ENCODE measurements at places on chromosomes 16 and 17. TPM values are rescaled to one million over a fixed set of nuclear protein-coding genes. Genes with fewer than 3 reads are reported as not detected.
A peak's percentile ranks its signal among the peaks of the same experiment; 100 is the strongest.

DNA sequence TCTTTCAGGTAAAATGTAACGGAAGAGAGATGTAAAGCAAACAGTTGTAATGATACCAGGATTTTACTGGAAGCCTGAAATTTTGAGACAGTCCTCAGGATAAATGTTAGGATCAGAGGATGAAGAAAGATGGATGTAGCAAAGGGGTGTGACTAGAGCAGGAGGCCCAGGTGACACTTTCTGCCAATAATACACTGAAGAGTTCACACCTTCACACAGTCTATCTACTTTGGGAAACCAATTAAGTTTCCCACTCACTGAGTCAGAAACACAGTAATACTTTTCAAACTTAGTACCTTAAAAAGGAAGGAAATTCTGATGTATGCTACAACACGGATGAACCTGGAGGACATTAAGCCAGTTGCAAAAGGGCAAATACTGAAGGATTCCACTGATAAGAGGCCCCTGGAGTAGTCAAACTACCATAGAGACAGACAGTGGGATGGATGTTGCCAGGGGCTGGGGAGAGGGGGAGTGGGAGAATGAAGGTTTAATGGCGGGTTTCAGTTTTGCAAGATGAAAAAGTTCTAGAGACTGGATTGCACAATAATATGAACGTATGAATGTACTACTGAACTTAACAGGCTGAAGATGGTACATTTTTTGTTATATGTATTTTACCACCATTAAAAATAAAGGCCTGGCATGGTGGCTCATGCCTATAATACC is 62.3 kb downstream of the CYTH1 start:
- no peak for DNase-seq

Gene CFDP1
- 108 TPM for total RNA-seq

Gene CMTM2
- total RNA-seq, result not detected

DNA sequence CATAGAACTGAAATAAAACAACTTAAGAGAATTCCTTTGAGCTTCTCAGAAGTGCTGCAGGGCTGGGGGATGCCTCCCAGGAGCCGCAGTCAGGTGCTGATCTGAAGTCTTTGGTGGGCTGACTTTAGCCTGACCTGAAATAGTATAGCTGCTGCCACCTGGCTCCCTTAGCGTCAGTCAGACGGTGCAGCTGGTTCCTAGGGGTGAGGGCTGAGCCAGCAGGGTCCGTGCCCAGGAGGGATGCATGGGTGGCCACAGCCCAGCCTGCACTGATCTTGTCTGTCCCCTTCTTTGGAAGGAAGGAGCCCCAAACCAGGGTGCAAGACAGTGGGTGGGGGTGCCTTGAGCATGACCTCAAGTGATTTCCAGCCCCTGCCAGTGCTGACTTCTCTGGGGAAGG is 11.5 kb downstream of the MAPT start:
- no peak for DNase-seq

DNA sequence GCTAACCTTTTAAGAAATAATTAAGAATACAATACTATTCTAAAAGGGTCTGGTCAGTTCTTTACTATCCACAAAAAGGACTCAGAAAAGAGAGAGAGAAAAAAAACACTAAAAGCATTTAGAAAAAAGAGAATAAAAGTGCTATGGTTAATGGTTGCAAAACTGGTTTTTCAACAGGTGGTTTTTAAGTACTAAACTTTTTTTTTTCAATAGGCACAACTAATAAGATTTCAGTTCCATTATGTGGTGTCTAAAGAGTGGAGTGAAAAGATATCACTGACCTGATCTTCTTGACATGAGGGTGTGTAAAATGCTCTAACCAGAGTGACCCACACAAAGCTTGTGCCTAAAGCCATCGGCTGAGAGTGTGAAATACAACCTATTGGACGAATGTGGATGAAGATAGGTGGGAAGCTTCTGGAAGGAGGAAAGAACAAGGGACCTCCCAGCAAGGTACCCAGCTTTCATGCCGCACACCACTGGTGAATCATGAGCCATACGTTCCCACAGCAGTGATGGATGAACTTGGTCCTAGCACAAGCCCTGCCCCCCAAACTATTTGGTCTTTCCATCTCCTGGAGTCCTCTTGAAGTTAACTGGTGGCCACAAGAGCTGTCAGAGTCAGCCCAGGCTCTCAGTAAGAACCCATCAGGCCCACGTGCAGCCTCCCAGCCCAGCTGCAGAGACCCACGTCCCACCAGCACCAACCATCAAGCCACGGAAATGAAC is 103.0 kb downstream of the ZFHX3 start:
- no peak for DNase-seq

DNA sequence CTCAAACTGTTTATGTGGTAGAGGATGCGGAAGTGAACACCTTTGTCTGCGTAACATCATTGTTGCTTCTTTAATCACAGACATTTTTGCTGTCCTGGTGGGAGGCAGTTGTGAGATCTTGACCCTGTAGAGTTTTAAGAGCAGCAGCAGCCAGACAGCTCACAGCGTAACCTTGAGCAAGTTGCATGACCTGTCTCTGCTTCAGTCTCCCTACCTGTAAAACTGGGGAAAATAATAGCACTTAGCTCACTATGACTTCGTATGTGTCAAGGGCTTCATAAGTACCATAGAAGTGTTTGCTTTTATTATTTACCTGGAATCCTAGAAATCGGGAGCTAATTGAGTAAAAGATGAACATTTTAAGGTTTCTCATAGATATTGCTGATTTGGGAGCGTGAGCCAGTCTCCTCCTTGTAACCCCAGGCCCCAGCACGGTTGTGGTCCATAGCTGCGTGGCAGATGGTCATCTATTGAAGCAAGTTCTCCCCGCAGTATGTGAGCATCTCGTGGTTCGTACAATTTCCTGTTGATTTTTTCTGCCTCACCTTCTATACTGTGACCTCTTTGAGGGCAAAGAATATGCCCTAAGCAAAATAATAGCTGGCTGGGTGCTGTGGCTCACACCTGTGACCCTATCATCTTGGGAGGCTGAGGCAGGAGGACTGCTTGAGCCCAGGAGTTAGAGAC is 34.4 kb downstream of the GPRC5B start:
- DNase-seq, result no peak

- DNase-seq, result no peak
Observed at GRCh38 chr17:15408803-15409202, 58.6 kb downstream of the CDRT4 start.

DNA sequence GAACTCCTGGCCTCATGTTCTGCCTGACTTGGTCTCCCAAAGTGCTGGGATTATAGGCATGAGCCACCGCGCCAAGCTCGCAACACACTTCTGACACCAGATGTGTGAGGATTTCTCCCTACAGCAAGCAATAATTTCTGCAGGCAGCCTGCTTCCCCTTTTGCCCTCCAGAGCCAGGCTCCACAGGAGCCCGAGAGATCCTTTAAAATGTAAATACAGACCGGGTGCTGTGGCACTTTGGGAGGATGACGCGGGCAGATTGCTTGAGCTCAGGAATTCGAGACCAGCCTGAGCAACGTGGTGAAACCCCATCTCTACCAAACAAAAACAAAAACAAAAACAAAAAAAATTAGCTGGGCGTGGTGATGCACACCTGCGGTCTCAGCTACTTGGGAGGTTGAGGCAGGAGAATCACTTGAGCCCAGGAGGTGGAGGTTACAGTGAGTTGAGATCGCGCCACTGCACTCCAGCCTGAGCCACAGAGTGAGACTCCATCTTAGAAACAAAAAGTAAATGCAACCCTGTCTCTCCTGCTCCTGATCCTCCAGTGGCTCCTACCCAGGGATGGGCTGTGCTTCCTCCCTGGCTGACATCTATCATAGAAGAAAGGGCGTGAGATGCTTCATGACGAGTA is 14.7 kb downstream of the C16orf96 start:
- DNase-seq, result no peak

DNA sequence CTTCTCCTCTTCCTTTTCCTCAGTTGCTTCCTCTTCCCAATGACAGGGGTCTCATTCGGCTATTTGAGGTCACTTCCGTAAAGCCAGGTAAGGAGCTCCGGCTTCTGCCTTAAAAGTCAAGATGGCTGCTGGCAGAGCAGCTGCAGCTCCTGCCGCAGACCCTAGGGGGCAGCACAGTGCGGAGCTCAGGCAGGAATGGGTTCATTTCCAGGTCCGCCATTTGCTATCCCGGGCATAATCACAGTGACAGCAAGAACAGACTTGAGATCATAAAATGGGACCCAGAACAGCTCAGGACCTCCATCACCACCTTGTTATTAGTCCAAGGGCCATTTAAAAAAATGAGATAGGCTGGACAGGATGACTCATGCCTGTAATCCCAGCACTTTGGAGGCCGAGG is 199.5 kb downstream of the ZNF18 start:
- DNase-seq, result no peak

DNA sequence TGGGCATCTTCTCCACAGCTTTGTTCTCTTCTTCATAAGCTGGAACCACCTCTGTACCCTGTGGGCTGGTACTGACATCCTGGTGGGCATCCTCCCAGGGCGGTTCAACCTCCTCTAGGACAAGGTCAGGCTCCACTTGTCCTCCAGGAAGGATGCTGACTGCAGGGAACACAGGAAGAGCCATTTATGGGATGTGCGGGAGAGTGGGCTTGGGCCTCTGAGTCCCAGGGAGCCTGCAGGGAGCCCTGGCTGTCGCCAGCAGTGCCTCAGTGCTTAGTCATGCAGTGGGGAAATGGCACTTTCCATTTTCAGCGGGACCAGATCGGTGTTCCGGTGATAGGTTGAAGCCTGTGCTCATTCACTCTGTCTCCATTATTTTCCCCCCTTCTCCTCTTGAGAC is 20.5 kb downstream of the CNGB1 start:
- no peak for DNase-seq

Gene TEX19
- total RNA-seq, result not detected

Gene ATP2C2
- not detected for total RNA-seq

- DNase-seq, result no peak
Observed at GRCh38 chr16:57409870-57410587, 5.5 kb downstream of the CCL17 start.

DNA sequence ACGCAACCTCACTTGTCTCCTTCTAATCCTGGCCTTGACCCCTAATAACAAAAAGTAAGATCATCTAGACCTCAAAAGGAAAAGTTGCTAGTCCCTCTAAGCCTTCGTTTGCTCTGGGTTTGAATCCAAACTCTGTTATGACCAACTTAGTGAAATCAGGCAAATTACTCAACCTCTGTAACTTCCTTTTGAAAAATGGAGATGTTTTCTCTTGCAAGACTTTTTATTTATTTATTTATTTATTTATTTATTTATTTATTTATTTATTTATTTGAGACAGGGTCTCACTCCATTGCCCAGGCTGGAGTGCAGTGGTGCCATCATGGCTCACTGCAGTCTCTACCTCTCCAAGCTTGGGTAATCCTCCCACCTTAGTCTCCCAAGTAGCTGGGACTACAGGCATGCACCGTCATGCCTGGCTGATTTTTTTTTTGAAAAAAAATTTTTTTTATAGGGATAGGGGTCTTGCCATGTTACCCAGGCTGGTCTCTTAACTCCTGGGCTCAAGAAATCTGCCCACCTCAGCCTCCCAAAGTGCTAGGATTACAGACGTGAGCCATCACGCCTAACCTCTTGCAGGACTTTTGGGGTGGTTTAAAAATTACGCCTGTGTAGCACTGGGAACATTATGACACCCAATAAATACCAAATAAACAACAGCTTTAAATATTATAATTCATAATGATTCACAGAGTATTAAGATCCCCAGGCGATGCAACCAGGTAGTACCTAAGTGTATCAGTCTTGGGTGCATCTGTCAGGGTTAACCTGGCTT is 63.4 kb downstream of the PITPNC1 start:
- DNase-seq, result no peak

- peak; percentile 76 for DNase-seq
Observed at GRCh38 chr17:29579866-29580771, 9.3 kb downstream of the GIT1 start.

GRCh38 chr17:37358830-37359681 is 16.7 kb upstream of the C17orf78 start:
- peak; percentile 91 for DNase-seq

DNA sequence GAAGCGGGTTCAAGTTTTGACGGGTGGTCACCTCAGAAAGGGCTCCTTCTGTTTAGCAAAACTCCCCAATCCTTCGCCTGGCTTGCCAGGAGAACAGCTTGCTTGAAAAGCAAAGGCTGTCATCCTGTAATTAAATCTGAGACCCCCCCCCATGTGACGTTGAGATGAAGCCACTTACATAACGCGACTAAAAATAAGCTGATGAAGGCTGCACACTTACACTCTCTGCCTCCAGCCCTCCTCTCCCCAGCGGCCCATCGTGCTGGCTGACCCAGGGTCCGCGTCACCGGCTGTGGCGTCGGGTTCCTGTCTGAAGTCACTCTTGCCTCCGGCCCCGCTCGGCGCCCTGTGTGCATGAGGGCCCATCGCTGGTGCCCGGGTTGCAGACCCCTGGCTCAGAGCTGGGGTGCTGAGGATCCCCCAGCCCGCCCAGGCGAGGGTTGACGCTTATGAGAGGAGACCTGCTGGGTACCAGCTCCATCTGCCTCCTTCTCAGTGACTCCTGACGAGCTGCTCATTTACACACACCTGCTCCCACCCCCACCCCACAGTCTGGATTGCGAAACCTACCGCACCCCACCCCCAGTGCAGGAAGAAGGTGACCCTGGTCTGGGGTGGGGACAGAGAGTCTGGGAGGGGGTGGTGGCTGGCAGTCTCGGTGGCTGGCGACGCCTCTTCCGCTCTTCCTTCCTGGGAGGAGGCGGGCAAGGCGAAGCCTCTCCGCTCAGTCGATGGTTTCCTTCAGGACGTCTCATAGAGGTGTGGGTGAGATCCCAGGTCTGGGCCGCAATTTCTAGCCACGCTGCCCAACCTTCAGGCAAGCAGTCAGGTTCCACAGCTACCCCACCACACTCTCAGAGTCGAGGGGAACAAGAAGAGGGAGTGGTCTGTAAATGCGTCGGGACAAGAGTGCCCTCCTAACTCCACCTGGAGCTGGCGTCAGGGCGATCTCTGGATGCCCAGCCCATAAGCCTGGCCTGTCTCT is 3.1 kb upstream of the BAIAP2 start:
- DNase-seq, result no peak

GRCh38 chr16:14476183-14476582 is 153.9 kb downstream of the PARN start:
- DNase-seq, result no peak

DNA sequence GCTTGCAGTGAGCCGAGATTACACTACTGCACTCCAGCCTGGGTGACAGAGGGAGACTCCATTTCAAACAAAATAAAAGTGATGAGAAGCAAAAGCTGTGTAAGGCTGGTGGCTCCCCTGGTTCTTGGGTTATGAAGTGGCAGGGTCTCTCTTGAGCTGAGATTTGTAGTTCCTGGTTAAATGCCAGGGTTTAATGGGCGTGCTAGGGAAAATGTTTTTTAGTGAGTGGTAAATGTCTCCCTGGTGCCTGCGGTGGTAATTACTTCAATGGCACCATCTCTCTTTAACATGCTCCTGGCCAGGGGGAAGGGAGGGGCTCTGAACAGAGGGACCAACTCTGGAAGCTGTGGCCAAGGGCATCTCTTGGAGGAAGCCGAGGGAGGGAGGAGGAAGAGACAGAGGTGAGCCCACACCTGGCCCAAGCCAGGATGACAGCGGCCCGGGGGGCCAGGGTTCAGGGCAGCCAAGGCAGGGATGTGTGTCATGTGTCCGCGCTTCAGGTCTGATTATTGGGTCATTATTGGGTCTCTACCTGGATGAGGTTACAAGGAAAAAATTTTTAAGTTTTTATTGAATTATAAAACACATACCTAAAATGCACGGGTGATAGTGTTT is 17.8 kb upstream of the RPL38 start:
- no peak for DNase-seq

Gene NLGN2
- 20.3 TPM for total RNA-seq
